ENCODE measurements at places on chromosomes 1 and 21.

- peak; percentile 97 for DNase-seq
These were observed 53.4 kb upstream of the IFFO2 start for GRCh38 chr1:19009882-19010321.

- no peak for DNase-seq
These were observed 313.0 kb downstream of the RWDD3 start for GRCh38 chr1:95547005-95547404.

DNA sequence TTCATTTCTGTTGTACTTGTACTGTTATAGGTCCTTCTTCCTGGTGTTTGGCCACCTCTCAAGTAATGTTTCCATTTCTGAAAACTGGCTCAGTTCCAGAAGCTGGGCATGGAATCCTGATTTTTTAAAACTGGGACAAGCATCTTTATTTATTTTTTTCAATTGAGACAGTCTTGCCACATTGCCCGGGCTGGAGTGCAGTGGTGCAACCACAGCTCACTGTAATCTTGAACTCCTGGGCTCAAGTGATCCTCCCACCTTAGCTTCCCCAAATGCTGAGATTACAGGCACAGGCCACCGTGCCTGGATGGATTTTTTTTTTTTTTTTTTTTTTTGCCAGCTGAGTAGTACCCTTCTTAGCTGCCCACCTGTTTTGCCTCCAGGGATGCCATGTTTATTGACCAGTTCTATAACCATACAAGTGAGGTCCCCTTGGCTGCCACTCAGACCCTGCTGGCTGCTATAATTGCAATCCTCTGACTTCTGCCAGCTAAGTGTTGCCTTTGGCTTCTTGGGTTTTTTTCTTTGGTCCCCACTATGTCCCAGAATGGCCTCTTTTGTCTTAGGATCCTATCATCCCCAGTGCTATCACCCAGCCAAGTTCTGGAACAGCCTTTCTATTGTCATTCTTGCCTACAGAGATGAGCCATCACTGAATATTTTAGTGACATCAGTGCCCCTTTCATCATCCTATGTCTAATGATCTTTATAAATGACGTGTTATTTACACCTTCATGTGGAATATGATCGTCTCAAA, 3.9 kb upstream of the DIP2A start:
- DNase-seq = no peak

DNA sequence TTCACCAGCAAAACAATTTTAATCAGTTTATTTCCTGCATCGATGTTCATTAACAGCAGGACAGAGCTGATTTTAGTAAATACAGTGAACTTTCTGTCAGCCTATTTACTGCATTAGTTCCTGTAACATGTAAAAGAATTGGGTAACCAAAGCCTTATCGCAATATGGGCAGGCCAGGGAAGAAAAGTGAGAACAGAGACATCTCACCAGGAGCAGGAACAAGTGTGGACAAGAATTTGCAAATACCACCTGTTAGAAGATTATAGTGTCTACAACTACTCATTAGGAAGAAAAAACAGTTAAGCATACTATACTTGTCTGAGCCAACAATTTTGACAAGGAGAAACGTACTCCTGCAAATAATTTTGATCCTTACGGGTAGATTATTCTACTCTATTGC, 1293.9 kb downstream of the PLA2G4A start:
- no peak for DNase-seq

- no peak for DNase-seq
These were observed 21.2 kb upstream of the ADAR start for GRCh38 chr1:154629061-154629674.

DNA sequence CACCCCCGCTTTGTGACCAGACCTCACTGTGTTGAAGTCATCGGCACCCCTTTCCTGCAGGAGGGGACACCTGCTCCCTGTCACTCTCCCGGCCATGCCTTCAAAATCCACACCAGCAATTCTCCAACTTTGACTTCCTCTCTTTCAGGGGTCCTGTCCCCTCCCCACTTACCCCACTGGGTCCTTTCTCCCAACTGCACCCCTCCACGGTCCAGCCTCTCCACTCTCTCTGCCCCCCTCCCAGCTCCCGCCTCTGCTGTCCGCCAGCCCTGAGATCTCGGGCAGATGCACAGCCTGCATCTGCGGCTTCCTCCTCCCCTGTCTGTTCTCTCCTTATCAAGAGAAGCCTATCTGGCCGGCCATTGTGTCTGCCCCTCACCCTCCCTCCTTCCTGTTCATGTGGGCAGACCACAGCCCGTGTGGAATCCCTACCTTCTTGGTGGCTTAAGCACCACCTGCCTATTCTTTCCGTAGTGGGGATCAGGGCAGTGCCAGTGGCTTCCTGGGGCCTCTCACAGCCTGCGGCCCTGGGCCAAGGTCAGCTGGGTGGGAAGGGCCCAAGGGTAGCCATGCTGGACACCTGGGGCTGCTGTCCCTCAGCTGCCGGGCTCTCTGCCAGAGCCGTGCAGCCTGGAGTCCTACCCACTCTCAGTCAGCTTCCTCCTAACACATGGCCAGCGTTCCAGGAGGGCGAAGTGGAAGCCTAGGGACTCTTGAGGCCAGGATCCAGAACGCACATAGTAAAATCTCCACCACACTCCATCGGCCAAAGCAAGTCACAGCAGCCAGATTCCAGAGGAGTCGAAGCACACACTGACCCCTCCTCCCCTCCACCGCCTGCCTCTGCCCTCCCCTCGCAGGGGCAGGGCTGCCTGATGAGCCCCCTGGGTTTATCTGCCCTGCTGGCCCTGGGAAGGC, 5.1 kb upstream of the HES4 start:
- peak; percentile 72 for DNase-seq

DNA sequence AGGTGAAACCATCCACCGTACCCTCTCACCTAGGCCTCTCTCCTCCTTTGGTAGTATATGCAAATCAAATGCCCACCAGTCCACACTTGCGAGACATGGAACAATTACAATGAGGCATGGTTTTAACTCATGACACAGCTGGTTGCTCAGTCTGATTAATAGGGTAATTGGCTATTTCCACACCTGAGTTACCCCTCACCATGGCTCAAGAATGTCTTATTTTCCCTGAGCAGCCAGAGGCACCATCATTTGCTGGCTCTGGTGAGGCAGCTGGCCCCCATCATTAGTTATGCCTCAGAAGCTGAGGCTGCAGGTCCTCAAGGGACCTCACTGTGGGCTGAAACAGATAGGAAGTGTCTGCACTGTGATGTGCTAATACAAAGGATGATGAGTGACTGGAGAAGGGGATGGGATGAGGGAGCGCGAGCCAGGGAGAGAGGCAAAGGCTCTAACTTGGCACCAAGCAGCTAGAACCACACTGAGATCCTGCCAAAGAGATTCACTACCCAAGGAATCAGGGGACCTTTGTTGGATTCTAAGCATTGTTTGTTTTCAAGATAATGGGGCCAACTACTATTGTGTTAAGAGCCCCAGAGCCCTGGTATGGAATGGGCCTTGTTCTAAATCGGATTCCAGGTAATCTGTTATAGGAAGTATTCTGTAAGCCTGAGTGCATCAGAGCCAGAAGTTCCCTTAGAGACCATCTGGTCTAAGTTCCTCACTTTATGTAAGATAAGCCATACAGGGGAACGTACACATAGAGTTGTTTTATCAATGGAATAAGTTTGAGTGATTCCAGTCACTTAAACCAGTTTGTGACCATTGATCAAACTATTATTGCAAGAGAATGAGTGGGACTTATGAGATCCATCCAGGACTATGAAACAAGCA, 80.0 kb upstream of the CNTN2 start:
- no peak for DNase-seq

- peak; percentile 41 for DNase-seq
These were observed 74.8 kb upstream of the PDE4B start for GRCh38 chr1:65717815-65718454.

DNA sequence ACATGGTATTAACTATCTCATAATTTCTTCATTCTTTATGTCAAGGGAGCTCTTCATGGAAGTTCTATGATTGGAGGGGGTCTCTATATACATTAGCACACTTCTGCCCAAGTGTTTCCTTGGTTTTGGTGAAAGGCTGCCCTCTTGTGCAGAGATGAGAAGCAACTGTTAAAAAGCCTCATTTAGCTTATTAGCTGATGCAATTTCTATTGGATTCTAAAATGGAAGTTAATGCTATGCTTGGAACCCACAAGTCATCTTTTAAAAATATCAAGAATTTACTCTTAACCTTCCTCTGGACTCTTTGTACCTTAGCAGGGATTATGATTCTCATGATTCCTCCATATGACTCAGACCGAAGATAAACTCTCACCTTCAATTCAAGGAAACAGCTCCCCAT, 328.9 kb downstream of the PTBP2 start:
- peak; percentile 57 for DNase-seq

GRCh38 chr1:20699558-20699957, 18.2 kb downstream of the KIF17 start:
- DNase-seq = no peak

- peak; percentile 11 for DNase-seq
These were observed 51.5 kb upstream of the GCLM start for GRCh38 chr1:93960641-93961147.

GRCh38 chr1:150596976-150597375, 17.6 kb upstream of the MCL1 start:
- no peak for DNase-seq

GRCh38 chr1:83704350-83704749, 294.6 kb downstream of the TTLL7 start:
- no peak for DNase-seq

Measured in astrocyte of the hippocampus (primary cell).